ENCODE measurements at places on chromosomes 5 and 9. TPM values are rescaled to one million over a fixed set of nuclear protein-coding genes. Genes with fewer than 3 reads are reported as not detected.

BTNL3 gene
- not detected for total RNA-seq

ZFP37 gene
- 5.5 TPM for total RNA-seq

DNA sequence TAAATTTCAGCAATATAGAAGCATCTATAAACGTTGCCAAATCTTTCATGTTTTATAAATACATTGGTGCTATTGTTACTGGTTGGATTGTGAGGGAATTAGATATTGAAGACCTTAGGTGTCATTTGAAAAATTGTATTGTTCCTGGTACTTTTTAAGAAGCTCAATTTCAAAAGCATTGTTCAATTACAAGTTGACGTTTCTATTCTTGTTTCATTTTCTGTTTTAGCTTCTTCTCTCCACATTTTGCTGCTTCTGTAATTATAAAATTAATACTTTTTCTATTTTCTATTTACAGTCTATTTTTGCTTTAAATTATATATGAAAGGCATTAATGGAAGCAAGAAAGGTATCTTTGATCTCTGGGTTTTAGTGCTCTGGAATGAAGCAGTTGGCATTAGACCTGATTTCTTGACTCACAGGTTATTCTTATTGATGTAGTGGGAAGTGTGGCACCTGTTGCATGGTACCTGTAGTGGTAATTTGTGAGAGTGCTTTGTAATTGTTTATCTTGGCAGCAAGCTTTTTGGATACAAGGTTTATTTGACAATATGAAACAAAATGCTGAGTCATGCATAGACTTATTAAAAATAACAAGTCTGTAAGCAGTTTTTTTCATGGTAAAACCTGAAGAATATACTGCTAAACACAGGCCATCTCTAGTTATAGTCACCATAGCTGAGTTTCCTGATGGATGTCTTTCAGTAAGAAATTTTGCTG lies 13.2 kb downstream of the MACIR start:
- H3K27ac ChIP-seq: no peak overlapping the region
- no peak overlapping the region for H3K4me3 ChIP-seq
- peaks cover 12% of the 10 kb centered on the region for H3K36me3 ChIP-seq
- no peaks in the 10 kb centered on the region for H3K4me1 ChIP-seq

GRCh38 chr9:131798246-131798645 lies 58.4 kb upstream of the RAPGEF1 start:
- peaks cover 10% of the 10 kb centered on the region for H3K27me3 ChIP-seq
- no peaks in the 10 kb centered on the region for H3K4me1 ChIP-seq
- no peak for DNase-seq
- no peaks in the 10 kb centered on the region for H3K36me3 ChIP-seq

DNA sequence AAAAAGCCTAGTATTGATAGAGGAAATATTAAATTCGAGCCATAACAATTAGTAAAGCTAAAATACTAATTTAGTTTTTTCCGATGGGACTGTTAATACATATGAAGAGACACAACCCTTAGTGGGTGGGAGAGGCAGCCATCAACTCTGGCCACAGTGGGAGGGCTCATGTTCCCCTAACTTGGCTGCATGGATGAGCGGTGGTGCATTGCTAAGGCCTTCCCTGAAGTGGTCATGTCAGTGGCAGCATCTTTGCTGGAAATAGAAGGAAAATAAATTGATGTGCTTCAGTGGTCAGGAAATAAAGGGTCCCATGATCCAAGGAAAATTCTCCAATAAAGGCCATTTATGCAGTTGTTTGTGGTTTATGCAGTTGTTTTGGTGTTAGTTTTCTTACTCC lies 33.9 kb upstream of the F2RL2 start:
- no peaks in the 10 kb centered on the region for H3K4me1 ChIP-seq
- no peak overlapping the region for H3K27ac ChIP-seq
- no peaks in the 10 kb centered on the region for H3K27me3 ChIP-seq

CDKN2B gene
- 0.31 TPM for total RNA-seq

DNA sequence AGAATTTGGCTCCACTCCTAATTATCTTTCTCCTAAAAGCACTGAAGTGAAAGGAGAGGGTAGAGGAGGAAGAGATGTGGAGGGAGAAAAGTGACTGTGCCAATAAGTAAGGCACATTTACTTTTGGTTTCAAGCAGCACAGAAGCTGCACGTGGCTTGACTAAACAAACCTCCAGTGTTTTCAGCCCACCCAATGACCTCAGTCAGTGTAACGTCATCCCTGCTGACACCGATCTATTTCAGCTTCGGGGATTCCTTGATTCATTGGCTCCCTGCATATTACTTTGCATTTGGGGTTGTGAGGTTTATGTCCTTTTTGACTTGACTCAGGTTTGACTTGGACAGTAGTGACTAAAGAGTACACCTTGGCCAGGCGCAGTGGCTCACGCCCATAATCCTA lies 35.6 kb upstream of the NIM1K start:
- no peak overlapping the region for H3K4me3 ChIP-seq
- peaks cover 13% of the 10 kb centered on the region for H3K36me3 ChIP-seq
- H3K27ac ChIP-seq: no peak overlapping the region
- H3K27me3 ChIP-seq: no peaks in the 10 kb centered on the region
- peaks cover 10% of the 10 kb centered on the region for H3K4me1 ChIP-seq

Measured in muscle of leg (tissue), 16 donors.